DMS 273 treated with DMSO at 0.1 percent for 48 hours (cell line): ENCODE measurements at places on chromosomes 12 and 14.
A peak's percentile ranks its signal among the peaks of the same experiment; 100 is the strongest.

- DNase-seq = no peak
Observed at GRCh38 chr12:132717531-132718387, 7.1 kb downstream of the PGAM5 start.

- DNase-seq = no peak
Observed at GRCh38 chr14:92551044-92551841, 37.7 kb downstream of the RIN3 start.

GRCh38 chr12:18496156-18496555 is 234.8 kb downstream of the PIK3C2G start:
- DNase-seq = no peak

- DNase-seq = peak; percentile 23
Observed at GRCh38 chr14:63203618-63204406, 431 bp upstream of the RHOJ start.

GRCh38 chr14:80768646-80769045 is 172.9 kb downstream of the CEP128 start:
- no peak for DNase-seq

DNA sequence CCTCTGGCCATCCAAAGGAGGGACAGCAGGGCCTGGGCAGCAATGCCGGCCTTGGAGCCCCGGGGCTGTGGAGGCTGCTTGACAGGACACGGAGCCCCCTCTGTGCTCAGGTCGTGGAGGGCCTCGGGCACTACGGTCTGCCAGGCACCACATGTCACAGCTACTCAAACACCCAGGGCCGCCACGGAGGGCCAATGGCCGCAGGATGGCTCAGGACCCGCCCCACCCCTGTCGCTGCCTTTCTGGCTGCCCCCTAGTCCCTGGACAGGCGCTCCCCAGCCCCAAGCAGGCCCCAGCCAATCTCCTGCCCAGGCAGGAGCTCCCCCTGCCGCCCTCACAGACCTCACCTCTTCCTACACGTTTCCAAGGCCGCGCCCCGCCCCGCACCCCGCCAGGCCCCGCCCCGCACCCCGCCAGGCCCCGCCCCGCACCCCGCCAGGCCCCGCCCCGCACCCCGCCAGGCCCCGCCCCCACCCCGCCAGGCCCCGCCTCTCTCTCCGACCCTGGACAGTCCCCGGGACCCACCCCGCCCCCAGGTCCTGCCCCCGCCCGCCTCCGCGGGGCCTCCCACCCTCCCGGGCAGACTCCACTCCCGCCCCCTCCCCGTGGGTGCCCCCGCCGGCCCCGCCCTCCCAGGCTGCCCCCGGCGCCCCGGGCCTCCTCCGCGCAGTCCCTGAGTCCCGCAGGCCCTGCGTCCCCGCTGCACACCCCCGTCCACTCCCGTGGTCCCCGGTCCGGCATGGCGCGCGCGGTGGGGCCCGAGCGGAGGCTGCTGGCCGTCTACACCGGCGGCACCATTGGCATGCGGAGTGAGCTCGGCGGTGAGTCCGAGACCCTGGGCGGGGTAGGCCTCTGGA is at the start of gene ASPG:
TSS of gene ASPG (plus strand) at position 669 of the 857 bp plus-strand sequence. CDS start at position 740, 71 bp downstream.
- no peak for DNase-seq

GRCh38 chr12:58925751-58926150 is 5.4 kb upstream of the LRIG3 start:
- no peak for DNase-seq

GRCh38 chr14:95509495-95509894 is 7.0 kb downstream of the SYNE3 start:
- DNase-seq = no peak
